ENCODE measurements at places on chromosomes 2 and 18. TPM values are rescaled to one million over a fixed set of nuclear protein-coding genes. Genes with fewer than 3 reads are reported as not detected.

GRCh38 chr2:64667535-64667934 is 13.8 kb upstream of the SERTAD2 start:
- no peak for DNase-seq
- H3K4me1 ChIP-seq, result no peaks in the 10 kb centered on the region
- no peaks in the 10 kb centered on the region for H3K27me3 ChIP-seq
- H3K36me3 ChIP-seq, result peaks cover 2% of the 10 kb centered on the region
- H3K27ac ChIP-seq, result no peak overlapping the region
- H3K4me3 ChIP-seq, result no peak overlapping the region

DNA sequence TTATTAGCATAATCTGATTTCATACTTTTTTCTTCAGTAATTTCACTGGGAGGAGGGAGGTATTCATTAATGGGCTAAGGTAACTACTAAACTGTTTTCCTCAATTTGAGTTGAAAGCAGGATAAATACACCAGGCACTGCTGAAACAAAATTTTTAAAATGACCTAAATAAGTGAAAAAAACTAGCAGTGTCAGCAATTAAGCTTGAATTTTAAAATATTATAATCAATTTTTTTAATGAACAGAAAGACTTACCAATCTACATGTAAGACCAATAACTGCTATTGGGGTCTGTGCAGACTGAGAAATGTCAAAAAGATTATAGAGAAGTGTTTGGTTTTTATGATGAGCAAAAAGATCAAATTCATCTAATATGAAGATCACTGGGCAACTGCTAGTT is 68.4 kb downstream of the ORC4 start:
- H3K27me3 ChIP-seq, result no peaks in the 10 kb centered on the region
- H3K4me1 ChIP-seq, result no peaks in the 10 kb centered on the region
- peaks cover 28% of the 10 kb centered on the region for H3K36me3 ChIP-seq
- H3K4me3 ChIP-seq, result no peak overlapping the region

GRCh38 chr2:102337481-102338386 is 17.9 kb upstream of the IL18R1 start:
- peaks cover 19% of the 10 kb centered on the region for H3K27me3 ChIP-seq
- H3K4me3 ChIP-seq, result no peak overlapping the region
- H3K4me1 ChIP-seq, result peaks cover 9% of the 10 kb centered on the region
- DNase-seq, result no peak
- H3K36me3 ChIP-seq, result no peaks in the 10 kb centered on the region
- H3K27ac ChIP-seq, result no peak overlapping the region

- no peak overlapping the region for H3K27ac ChIP-seq
- DNase-seq, result no peak
- no peaks in the 10 kb centered on the region for H3K36me3 ChIP-seq
Measured at GRCh38 chr2:164485541-164485940, 135.7 kb downstream of the GRB14 start.

DNA sequence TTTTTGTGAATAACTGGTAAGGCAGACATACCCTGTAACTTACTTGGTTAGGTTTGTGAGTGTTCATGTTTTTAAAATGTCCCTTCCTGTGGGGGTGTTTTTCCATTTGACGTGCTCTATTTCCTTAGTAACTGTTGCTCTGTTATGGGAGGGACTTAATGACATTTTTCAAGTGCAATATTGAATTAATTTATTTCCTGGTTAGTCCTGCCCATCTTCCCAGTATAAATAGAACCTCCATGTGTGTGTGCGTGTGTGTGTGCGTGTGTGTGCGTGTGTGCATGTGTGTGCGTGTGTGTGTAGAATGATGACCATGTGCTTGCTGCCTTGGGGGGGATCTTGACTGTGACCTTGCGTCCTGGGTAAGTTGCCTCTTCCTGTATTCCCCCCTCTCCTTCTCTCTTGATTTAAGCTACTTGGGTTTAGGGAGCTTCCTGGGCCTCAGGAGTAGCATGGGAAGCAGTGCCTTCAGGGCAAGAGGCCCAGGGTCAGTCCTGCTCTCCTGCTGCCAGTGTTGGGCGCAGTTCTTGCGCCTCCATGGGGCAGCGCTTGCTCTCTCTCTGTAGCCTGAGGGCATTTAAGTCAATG is 163.9 kb downstream of the LDLRAD4 start:
- DNase-seq, result no peak
- H3K4me3 ChIP-seq, result peak overlapping the region; percentile 38
- H3K27me3 ChIP-seq, result no peaks in the 10 kb centered on the region
- no peaks in the 10 kb centered on the region for H3K36me3 ChIP-seq
- peaks cover 51% of the 10 kb centered on the region for H3K4me1 ChIP-seq
- H3K27ac ChIP-seq, result peak overlapping the region; percentile 98

- no peaks in the 10 kb centered on the region for H3K27me3 ChIP-seq
- no peak overlapping the region for H3K4me3 ChIP-seq
- no peak for DNase-seq
Measured at GRCh38 chr2:62415019-62415431, 91.0 kb downstream of the TMEM17 start.

- H3K4me3 ChIP-seq, result no peak overlapping the region
- no peak for DNase-seq
- no peaks in the 10 kb centered on the region for H3K27me3 ChIP-seq
Measured at GRCh38 chr2:99772591-99773331, 282.9 kb upstream of the REV1 start.

- H3K36me3 ChIP-seq, result no peaks in the 10 kb centered on the region
- H3K27ac ChIP-seq, result no peak overlapping the region
- H3K4me3 ChIP-seq, result no peak overlapping the region
Measured at GRCh38 chr2:27150639-27151230, 1.9 kb downstream of the TCF23 start.

- no peak for DNase-seq
- H3K27me3 ChIP-seq, result no peaks in the 10 kb centered on the region
- H3K4me3 ChIP-seq, result no peak overlapping the region
- H3K36me3 ChIP-seq, result peaks cover 15% of the 10 kb centered on the region
- peaks cover 46% of the 10 kb centered on the region for H3K4me1 ChIP-seq
- H3K27ac ChIP-seq, result peak overlapping the region; percentile 31
Measured at GRCh38 chr18:44700652-44701051, 20.0 kb downstream of the SETBP1 start.

DNA sequence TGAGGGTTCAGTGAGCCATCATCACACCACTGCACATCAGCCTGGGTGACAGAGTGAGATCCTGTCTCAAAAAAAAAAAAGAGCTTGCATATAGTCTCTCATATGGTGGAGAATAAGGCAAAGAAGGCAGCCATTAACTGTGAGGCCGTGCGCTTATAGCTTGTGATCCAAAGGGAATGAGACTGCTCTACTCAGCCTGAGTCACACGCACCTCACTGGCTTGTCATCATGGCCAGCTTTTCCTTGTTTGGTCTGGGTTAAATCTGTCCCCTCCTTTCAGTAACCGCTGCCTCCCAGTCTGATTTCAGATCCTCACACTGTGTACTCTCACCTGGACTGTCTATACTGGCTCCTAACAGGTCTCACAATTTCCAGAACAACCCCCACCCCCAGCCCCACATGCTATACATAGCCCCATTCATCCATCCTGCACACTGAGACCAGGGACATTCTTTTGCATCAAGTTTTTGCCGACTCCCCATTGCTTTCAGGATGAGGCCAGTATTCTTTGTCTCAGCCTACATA is 35.3 kb upstream of the ANKRD44 start:
- H3K4me3 ChIP-seq, result no peak overlapping the region
- no peak for DNase-seq
- H3K4me1 ChIP-seq, result no peaks in the 10 kb centered on the region

DNA sequence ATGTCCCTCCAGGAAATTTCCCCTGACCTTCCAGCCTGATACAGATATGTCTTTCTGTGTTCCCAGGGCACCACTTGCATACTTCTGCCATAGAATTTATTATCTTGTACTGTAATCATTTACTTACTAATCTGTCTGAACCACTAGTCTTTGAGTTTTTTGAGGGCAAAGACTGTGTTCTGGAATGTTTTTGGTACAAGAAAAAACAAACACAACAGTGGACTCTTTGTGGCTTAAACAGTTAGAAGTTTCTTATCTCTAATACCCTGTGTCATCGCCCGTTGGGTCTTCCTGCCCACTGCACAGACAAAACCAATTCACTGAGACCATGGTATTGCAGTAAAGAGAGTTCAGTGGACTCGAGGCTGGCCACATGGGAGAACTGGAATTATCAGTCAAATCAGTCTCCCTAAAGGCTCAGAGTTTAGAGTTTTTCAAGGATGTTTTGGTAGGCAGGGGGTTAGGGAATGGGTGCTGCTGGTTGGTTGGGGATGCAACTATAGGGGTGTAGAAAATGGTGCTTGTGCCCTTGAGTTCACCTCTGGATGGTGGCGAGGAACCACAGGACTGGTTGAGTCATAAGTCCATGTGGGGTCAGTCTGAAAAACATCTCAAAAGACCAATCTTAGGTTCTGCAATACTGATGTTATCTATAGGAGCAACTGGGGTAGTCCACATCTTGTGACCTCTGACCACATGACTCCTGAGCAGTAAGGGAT is 20.3 kb downstream of the RALB start:
- H3K27ac ChIP-seq, result no peak overlapping the region
- DNase-seq, result no peak
- H3K4me3 ChIP-seq, result no peak overlapping the region
- H3K4me1 ChIP-seq, result peaks cover 6% of the 10 kb centered on the region
- H3K27me3 ChIP-seq, result no peaks in the 10 kb centered on the region
- H3K36me3 ChIP-seq, result peaks cover 10% of the 10 kb centered on the region

GRCh38 chr2:147860009-147860408 is 15.2 kb downstream of the ACVR2A start:
- peak overlapping the region; percentile 17 for H3K27ac ChIP-seq
- H3K4me1 ChIP-seq, result peaks cover 26% of the 10 kb centered on the region
- no peak for DNase-seq
- H3K4me3 ChIP-seq, result no peak overlapping the region

GRCh38 chr2:130826821-130827501 is 9.8 kb upstream of the ARHGEF4 start:
- H3K36me3 ChIP-seq, result no peaks in the 10 kb centered on the region
- peaks cover 5% of the 10 kb centered on the region for H3K4me1 ChIP-seq

DNA sequence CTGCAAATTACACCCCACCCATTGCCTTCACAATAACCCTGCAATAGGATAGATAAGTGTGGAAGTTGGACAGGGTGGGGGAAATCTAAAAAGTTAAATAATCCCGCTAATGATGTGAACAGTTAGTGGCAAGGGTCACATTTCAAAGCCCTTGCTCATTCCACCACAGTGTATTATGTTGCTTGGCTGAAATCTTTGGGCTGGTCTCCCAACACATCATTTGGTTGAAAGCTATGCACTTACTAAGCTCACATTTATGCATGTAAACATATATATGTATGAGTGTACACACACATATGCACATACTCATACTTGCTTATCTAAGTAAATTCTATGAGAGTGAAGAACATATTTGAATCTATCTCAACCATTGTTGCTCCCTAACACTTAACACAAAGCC is 197.8 kb downstream of the RDH14 start:
- H3K36me3 ChIP-seq, result no peaks in the 10 kb centered on the region
- no peak overlapping the region for H3K4me3 ChIP-seq
- H3K4me1 ChIP-seq, result peaks cover 39% of the 10 kb centered on the region
- H3K27me3 ChIP-seq, result no peaks in the 10 kb centered on the region
- H3K27ac ChIP-seq, result no peak overlapping the region

DNA sequence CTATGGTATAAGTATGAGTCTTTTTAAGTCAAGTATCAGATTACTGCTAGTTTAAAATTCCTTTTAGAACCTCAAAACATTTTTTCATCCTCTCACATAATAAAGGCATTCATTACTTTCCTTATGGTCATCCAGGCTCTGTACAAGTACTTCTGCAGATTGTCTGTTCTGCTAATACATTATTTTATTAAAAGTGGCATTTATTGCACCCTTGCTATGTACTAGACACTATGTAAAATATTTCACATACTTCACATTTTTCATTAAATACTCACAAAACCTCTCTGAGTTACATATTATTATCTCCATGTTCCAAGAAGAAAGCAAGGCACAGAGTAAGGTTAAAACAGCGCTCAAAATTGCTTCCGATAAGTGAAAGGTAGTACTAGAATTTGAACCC is 84.1 kb downstream of the RAPH1 start:
- DNase-seq, result no peak
- H3K4me1 ChIP-seq, result peaks cover 20% of the 10 kb centered on the region
- peak overlapping the region; percentile 81 for H3K27ac ChIP-seq
- no peak overlapping the region for H3K4me3 ChIP-seq

DNA sequence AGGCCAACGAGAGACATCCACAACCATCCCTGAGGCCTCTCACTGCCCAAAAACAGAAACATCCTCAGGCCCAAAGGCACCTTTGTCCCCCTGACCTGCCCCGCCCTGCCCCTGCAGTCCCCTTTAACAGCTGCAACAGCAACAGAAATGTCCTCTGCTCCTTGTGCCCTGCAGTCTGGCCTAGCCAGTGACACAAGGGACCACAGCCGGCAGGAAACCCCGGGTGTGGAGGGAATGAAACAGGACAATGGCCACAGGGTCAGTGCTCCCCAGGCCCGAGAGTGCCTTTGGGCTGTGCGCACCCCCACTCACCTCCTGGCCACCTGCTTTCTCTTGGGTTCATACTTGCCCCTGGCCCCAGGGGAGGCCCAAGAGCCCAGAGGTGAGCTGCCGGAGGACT is 35.6 kb downstream of the SNED1 start:
- no peak for DNase-seq
- H3K4me1 ChIP-seq, result no peaks in the 10 kb centered on the region
- H3K4me3 ChIP-seq, result no peak overlapping the region
- no peak overlapping the region for H3K27ac ChIP-seq
- H3K27me3 ChIP-seq, result peaks cover 56% of the 10 kb centered on the region
- H3K36me3 ChIP-seq, result no peaks in the 10 kb centered on the region

DNA sequence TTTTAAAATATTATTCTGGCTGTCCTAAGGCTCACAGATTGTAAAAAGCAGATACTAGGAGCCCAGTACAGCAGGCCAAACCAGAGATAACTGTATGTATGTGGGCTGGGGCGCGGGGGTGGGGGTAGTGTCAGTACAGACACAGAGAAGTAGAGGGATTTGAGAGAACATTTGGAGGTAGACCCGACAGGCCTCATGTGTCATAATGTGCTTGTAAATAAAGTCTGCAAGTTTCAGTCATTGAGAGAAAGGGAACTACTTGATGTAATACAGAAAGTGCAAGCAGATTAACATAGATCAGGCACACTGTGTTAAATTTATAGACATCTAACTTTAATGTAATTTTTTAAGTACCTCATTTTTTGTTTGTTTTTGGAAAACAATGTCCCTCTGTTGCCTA is 7.4 kb upstream of the POLI start:
- DNase-seq, result no peak
- H3K4me3 ChIP-seq, result no peak overlapping the region
- H3K36me3 ChIP-seq, result no peaks in the 10 kb centered on the region
- no peaks in the 10 kb centered on the region for H3K27me3 ChIP-seq

DNA sequence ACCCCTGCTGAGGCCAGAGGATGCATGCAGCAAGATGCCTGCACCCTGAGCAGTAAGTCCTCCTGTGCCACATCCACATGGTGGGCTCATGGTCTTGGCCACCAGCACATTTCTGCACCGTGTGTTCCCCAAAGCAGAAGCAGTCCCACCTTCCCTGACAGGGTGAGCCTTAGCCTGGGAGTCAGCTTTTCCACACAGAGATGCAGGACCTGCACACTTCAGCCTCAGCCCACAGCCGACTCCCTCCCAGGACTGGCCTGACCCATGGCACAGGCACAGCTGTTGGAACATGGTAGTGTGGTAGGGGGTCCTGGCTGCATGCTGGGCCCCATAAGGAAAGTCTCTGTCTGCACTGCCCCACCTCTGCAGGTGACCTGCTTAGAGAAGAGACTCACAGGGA is 5.0 kb downstream of the SNED1 start:
- DNase-seq, result no peak
- H3K4me1 ChIP-seq, result no peaks in the 10 kb centered on the region
- H3K27ac ChIP-seq, result no peak overlapping the region

The UGT1A10 gene
- total RNA-seq, result not detected

The AKAIN1 gene
- total RNA-seq, result not detected

The POMC gene
- total RNA-seq, result 0.29 TPM

The DNAJC5G gene
- total RNA-seq, result 0.18 TPM

The EIF2AK2 gene
- 66.8 TPM for total RNA-seq

The GPR39 gene
- total RNA-seq, result 0.47 TPM

The CYRIA gene
- total RNA-seq, result 4.5 TPM

The UGT1A4 gene
- not detected for total RNA-seq
